ENCODE measurements at places on chromosomes 3 and 15.

- DNase-seq: peak; percentile 74
Observed at GRCh38 chr3:64687781-64688604, at the start of gene ADAMTS9. Gene ADAMTS9, minus strand, starts transcription at chr3:64688000. Its CDS starts 343 bp downstream, at chr3:64687657.

- DNase-seq: peak; percentile 64
Observed at GRCh38 chr3:132268956-132269355, 48.3 kb upstream of the ACP3 start.

DNA sequence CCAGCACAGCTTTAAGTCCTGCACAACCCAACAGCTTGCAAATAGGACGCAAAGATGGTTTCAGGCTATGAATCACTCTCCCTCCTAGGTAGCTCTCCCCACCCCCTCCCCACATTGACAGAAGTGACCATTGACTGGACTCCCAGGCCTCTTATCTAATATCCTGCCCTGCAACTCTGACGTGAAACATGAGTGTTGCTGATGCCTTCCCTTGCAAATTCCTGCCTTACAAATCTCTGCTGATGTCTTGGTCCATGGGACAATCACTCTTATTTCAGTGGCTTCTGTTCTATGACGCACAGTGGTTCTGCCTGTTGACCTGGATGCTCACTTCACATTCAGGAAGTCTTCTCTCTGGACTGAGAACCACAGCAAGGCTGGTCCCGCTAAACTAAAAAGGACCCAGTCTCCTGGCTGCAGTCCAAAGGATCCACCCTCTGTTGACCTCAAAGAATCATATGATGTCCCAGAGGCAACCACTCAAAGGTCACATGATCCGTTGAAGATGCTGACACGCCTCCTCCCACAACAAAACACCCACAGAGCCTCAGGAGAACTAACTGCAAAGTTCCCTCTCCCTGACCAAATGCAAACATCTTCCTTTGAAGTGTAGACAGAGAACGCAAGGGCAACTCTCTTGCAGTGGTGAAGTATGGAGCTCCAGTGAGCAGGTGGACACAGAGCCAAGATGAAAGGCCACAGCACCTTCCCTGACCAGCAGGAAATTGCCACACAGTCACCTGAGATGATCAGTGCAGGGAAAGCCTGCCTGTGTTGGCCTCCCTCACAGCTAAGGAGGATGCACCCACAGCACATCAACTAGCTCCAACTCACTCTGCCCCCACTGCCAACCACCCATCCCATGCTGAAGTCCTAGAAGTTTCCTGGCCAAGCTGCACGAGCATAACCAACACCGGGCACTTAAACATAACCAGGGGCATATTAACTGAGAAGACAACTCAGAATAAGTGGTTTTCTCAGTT lies 112.3 kb downstream of the ADAMTS17 start:
- DNase-seq: peak; percentile 3

- DNase-seq: no peak
Observed at GRCh38 chr3:58141766-58142345, 68.9 kb downstream of the DNASE1L3 start.

- DNase-seq: no peak
Observed at GRCh38 chr3:123371426-123371825, 77.5 kb downstream of the ADCY5 start.

GRCh38 chr3:77605865-77606264 lies 566.0 kb downstream of the ROBO2 start:
- peak; percentile 17 for DNase-seq

- DNase-seq: no peak
Observed at GRCh38 chr15:58362262-58362922, 69.4 kb upstream of the LIPC start.

GRCh38 chr3:13417166-13417947 lies 2.8 kb downstream of the NUP210 start:
- no peak for DNase-seq

DNA sequence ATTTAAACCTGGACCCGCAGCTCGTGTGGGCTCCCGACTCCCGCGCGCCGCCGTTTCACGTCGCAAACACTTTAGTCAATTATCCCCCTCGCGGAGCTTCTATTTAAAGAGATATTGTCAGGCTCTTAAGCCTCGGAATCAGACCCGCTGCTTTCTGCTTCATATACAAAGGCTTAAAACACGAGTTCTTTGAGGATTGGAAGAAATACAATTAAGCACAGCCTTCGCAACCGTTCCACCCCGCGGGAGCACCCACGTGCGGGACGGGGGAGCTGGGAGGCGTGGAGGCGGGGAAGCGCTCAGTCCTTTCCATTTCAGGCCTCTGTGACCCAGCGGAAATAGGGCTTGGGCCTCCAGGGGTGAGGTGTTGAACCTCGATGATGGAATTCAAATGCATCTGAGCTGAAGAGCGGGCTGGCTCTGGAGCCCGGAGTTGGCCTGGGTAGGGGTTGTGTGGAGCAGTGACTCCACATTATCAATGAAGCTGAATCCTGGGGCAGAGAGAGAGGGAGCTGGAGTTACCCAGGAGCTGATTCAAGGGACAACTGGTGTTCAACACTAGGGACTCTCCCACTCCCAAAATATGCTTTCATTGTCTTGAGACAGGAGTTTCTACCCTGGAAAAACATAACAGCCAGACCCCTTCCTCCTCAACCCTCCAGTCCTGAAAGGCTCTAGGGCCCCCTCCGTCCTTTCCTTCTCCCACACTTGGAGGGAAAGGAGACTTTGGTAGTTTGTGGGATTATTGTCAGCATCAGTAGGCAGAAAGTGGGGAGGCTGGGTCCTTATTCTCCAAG lies 2.4 kb downstream of the ANKRD63 start:
- no peak for DNase-seq

DNA sequence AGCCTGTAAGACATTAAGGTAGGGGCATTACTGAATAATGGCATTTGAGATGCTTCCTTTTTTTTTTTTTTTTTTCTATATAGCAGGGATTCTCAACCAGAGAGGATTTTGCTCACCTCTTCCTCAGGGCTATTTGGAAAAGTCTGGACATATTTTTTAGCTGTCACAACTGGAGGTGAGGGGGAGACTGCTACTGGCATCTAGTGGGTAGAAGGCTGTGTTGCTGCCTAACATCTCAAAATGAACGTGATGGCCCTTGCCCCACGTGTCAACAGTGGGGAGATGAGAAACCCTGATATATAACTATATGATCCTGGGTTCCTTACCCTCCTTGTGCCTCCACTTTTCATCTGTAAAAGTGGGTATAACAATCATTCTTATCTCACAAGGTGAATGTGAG lies 71.9 kb downstream of the CADPS start:
- DNase-seq: peak; percentile 3

GRCh38 chr15:49225572-49226281 lies 55.7 kb downstream of the GALK2 start:
- DNase-seq: peak; percentile 40

DNA sequence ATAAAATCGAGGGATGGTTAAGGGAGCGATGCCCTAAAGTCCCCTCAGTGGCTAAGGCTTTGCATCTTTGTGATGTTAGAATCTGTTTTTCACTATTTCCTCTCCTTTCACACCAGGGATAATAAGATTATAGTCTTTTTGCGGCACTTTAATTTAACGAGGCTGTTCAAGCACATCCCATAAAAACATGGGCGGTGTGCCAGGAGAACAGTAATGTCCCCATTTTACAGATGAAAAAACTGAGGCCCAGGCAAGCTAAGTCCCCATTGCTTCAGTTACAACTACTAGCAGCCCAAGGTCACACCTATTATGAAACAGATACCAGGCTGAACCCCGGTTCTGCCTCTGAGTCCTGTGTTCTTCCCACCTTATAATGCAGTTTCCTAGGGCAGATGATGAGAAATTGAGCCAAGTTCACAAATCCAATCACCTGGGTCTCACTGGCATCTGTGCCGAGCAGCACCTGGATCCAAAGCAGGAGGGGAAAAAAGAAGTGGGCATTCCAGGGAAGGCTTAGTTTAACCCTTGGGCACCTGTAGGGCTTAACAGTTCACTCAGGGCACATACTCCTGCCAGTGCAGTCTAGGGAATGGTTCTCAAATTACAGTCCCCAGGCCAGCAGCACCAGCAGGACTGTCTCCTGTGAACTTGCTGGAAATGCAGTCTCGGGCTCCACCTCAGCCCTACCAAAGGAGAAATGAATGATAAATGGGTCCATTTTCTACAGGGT lies 169.3 kb downstream of the RAB11A start:
- DNase-seq: no peak

GRCh38 chr3:31004025-31004678 lies 109.7 kb upstream of the GADL1 start:
- DNase-seq: peak; percentile 81

DNA sequence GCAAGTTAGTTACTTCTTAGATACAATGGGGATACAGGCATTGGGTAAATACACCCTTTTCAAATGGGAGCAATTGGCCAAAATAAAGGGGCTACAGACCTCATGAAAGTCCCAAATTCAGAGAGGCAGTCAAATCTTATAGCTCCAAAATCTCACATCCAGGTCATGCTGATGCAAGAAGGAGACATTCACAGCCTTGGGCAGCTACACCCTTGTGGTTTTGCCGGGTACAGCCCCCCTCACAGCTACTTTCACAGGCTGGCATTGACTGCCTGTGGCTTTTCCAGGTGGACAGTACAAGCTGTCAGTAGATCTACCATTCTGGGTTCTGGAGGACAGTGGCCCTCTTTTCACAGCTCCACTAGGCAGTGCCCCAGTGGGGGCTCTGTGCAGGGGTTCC lies 17.5 kb upstream of the PLSCR1 start:
- DNase-seq: no peak

GRCh38 chr15:80856400-80856799 lies 77.2 kb downstream of the CEMIP start:
- no peak for DNase-seq

- DNase-seq: peak; percentile 20
Observed at GRCh38 chr3:185988080-185988815, 50.4 kb upstream of the TRA2B start.

- DNase-seq: no peak
Observed at GRCh38 chr3:38148311-38148882, 9.9 kb downstream of the MYD88 start.

- peak; percentile 54 for DNase-seq
Observed at GRCh38 chr3:178562947-178563232, 26.7 kb downstream of the KCNMB2 start.

GRCh38 chr3:149339931-149340309 lies 6.5 kb upstream of the TM4SF18 start:
- DNase-seq: peak; percentile 100

DNA sequence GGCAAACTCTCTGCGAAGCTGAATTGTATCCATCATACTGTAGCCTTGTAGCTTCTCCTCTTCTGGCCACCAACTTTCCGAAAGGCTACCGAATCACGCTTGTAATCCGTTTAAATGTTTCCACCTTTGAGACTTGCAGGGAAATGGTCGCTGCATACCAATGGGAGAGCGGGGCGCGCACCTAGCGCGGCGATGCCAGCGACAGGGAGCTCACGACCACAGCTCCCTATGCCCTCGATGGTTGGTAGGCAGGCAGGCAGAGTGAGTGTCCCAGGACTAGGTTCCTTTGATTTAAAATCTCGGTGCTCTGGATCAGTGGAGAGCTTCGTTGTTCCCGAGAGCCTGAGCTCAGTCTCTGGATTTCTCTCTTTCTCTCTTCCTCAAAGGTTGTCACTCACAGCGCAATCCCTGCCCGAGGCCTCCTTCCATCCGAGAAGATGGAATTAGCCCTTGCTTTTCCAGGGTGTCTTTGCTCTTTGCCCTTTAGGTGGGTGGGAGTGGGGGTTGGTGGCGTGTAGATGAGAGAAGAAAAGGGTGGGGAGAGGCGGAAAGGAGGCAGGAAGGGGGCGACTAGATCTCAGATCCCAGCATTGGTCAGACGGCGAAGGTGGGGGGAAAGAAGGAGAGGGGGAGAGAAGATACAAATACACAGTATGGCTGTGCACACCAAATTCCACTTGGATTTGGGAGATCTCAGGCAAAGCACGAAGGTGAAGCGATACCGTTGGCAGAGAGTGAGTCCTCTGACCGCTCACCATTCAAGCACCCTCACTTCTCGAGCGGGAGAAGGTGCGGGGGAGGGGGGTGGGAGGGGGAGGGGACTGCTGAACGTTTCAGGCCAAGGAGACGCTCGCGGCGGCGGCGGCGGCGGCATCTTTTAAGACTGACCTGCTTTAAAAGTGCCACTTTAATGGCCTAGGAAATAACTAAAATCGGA lies at the start of gene SLITRK3:
Gene SLITRK3, minus strand, starts transcription at position 745 of the 937 bp plus-strand sequence. CDS start 5,554 bp downstream, outside the sequence.
- DNase-seq: no peak

DNA sequence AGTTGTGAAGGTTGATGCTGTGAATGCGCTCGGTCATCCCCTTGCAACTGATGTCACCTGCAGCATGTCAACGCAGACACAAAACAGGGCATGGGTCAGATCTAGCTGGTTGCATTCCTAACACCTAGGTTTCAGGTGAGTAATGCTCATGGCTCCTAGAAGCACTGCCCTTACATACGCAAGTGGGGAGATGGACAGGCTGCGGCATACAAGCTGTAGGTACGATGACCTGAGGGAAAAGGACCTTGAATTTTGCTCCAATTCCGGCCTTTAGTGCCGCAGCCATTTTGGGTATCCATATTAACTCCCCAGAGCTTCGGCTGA lies 58.0 kb downstream of the TIGIT start:
- no peak for DNase-seq

- no peak for DNase-seq
Observed at GRCh38 chr3:109642025-109642424, 304.7 kb upstream of the DPPA4 start.

DNA sequence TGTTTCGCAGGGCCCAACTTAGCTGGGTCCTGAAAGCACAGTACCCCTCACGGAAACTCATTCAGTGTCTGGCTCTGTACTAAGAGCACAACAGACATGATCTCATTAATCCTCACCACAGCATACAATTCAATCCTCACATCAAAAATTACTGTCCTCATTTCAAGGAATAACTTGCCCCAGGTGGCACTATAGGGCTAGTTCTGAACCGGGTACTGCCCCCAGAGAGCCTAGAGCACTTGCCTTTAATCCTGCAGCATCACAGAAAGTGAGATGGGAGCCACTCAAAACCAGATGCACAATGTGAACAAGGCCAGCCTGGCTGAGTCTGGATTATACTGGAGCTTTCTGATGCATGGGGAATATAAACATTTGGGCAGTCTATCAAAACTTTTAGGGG lies 122.6 kb downstream of the OSBPL10 start:
- peak; percentile 23 for DNase-seq

- DNase-seq: peak; percentile 100
Observed at GRCh38 chr3:157130467-157131251, 29.3 kb downstream of the CCNL1 start.

GRCh38 chr15:65420975-65421359 lies 1.8 kb downstream of the IGDCC4 start:
- DNase-seq: no peak

GRCh38 chr15:98651036-98651481 lies 2.7 kb downstream of the IGF1R start:
- DNase-seq: no peak

DNA sequence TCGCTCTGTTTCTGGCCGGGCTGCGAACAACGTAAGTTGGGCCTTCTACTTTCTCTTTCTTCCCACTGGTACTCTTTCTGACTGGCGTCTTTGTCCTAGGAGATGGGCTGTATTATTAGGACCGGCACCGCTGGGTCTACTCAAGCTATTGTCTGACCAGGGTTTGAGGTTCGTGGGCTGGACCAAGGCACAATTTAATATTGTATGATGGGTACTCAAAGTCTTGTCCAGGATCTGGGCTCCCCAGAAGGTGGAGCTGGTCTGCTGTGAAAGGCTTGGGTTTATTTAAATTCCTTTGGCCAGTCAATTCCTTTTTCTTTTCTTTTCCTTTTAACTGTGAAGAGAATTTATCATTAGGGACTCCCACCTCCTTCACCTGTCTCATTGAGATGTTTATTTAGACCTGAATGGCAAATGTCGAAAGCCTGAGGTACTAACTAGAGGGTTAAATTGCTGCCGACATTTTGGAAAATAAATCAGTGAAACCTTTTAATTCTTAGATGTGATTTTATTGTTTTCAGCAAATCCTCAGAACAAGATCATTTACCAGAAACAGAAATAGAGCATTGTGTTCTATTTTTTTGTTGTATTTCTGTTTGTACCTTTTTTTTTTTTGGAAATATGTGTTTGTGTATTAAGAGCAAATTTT lies 410 bp downstream of the LRRC49 start:
- peak; percentile 67 for DNase-seq

GRCh38 chr3:182810574-182811268 lies 17.4 kb downstream of the ATP11B start:
- DNase-seq: no peak
